Stimulated activated CD4-positive, alpha-beta T cell treated with anti-CD3 and anti-CD28 coated beads, TNF-alpha, amount 100 ng/mL, for 4 hours (primary cell): ENCODE measurements at places on chromosomes 1 and 21.

DNA sequence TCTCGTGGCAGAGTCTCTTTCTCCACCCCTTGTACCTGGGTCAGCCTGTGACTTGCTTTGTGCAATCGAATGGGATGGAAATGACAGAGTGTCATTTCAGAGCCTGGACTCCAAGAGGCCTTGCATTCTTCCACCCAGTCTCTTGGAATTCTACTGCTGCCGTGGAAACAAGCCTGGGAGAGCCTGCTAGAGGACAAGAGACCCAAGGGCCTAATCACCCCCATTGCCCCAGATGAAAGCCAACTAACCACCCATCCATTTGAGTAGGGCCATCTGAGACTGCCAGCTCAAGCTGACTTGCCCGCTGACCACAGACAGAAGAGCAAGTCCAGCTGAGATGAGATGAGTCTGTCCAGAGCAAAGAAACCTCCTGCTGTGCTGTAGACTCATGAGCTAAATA, 201.6 kb downstream of the PTPRU start:
- DNase-seq, result no peak

- no peak for DNase-seq
These were observed 792.8 kb downstream of the ADGRL2 start for GRCh38 chr1:82593561-82593960.

DNA sequence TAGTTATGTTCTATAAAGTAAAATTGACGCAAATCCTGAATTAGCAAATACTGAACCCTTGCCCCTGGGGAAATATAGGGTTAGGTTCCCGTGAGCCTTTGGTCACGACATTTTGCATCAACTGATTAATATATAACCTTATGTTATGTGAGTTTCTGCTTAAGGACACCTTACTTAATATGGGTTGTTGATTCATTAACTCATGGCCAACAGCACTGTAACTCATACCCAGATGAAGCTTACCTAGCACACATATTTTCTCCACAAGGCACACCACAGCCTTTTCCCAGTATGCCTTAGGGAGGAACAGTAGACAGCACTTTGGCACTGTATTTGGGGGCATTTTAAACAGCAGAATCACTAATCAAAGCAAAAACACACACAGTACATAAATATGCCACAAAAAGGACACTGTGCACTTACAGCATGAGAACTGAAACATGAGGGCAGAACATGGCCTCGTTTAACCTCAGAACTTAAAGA, 15.1 kb downstream of the INAVA start:
- no peak for DNase-seq

DNA sequence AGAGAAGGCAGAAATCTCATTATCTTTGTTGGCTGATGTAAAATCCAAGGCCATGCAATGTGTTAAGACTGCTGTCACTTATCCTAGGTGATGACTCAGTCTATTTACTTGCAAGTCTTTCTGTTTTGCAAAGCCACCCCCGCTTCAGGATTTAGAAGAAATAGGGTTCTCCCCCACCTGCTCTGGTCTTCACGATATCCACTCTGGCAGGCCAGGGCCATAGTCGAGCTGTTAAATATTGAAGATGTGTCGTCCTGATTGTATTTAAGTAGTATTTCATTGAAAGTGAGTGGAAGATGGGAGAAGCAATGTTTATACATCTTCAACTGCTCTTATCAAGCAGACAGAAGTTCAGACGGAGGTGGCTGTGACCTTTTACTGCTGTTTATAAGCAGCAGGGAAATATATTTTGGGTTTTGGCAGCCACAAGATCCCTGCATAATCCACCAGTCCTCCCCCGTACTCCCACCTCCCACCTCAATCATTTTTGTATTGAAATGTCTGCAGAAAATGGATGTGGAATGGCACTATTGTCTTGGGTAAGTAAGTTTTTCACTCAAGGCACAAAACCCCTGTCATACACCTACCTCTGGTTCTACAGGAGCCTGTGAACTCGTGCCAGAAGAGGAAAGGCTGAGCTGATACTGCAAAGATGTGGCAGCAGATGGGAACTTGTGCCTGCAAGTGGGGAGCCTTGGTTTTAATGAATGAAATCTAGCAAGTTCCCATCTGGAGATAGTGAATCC, 117.4 kb downstream of the MRPS6 start:
- no peak for DNase-seq

DNA sequence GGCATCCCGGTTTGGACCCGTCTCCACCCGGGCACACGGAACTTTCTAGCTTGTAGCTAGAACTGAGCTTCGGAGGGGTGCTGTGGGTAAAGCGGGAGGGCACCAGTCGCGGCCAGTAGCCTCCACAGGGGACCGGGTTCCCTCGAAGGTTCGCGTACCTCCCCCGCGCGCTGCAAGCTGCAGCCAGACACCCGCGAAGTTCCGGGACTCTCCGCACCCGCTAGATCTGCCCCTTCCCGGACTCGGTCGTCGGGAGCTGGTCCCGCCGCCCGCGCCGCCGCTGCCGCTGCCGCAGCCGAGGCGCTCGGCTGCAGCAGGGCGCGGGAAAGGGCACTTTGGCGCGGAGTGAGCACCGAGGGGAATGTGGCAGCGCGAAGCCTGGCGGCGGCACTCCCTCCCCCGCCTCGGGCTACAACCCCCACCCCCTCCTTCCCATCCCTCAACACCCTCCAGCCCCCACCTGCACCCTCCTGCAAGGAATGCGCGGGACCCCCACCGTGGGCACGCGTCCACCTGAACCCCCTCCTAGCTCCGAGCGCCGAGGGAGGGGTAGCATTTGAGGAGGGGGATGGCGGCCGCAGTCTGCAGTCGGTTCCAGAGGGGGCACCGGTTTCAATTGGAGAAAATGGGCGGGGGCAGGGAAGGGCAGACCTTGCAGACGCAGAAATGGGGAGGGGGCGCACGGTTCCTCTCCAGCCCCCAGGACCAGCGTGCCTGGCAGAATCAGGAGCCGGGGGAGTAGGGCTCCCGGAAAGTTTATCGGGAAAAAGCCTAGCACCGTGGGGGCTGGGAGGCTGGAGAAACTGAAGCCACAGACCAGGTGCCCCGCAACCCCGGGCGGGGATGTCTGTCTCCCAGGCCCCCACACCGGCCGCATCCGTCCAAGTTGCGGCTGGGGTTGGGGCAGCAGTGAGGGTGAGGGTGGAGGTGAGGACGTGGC, 968 bp downstream of the CSMD2 start:
- no peak for DNase-seq

DNA sequence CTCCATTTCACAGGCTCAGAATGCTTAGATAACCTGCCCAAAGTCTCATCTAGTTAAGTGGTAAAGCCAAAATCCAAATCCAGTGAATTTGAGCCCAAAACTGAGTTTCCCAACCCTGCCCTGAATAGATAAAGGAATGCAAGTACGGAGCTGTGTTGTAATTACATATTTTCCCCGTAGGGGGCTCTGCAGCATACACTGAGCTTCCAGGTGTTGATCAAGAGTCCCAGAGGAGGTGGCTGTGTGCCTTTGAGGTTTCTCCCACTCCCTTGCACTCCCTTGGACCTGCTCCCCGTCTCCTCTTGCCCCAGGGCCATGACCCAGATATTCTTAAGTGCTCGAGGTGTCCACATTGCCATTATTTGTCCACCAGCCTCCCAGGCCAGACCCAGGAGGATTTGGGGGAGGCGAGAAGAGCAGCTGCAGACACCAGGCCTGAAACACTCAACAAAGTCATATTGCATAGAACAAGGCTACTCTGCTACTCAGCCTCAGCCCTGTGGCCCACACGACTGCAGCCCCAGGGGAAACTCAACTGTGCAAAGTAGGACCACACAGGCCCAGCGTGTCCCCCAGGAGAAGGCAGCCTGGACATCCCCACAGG, 18.4 kb upstream of the LY9 start:
- DNase-seq, result no peak

GRCh38 chr1:96674915-96675314, 46.7 kb upstream of the PTBP2 start:
- no peak for DNase-seq

GRCh38 chr1:208587110-208587509, 342.9 kb upstream of the PLXNA2 start:
- DNase-seq, result no peak

GRCh38 chr1:56135069-56135863, 444.1 kb downstream of the PLPP3 start:
- no peak for DNase-seq

GRCh38 chr1:16631248-16632043, 18.1 kb upstream of the NBPF1 start:
- no peak for DNase-seq

DNA sequence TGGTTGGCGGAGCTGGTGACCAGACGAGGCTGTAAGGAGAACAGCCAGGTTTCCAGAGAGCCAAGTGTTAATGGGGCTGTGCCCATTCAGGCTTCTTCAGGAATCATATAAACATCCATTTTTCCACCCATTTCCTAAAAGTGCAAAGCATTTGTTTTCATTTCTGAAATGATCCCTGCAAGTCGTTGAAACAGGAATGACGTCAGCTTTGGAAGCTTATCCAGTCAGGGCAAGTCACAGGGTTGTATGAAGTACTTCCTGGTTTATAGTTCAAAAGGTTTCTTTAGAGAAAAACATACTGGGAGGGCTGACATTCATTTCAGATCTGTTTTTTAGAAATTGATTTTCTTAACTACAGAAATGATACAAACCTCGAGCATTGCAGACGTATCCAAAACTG, 29.2 kb downstream of the IGSF5 start:
- no peak for DNase-seq

DNA sequence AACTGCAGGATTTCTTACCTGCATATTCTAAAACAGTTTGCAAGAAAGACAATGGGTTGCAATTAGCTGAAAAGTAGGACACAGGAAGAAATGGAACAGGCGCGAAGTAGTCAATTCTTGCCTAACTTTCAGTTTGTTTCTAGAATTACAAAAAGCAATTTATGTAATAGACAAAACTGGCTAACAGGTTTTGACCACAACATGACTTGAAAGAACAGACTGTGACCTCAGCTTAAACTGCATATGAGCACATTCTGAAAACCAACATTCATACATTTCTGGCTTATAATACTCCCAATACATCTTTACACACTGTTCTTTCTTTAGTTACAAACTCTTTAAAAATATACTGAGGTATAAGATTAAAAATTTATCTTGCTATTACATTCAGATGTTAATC, 405.9 kb upstream of the B3GALT2 start:
- DNase-seq, result no peak

- DNase-seq, result no peak
These were observed 19.4 kb downstream of the VPS13D start for GRCh38 chr1:12249181-12249580.

GRCh38 chr21:14988760-14989159, 76.0 kb downstream of the NRIP1 start:
- no peak for DNase-seq

GRCh38 chr1:205710201-205711062, 30.1 kb upstream of the SLC45A3 start:
- no peak for DNase-seq

GRCh38 chr1:212328248-212328647, 43.0 kb downstream of the PPP2R5A start:
- DNase-seq, result no peak
